ENCODE measurements at places on chromosomes 12 and 14.

DNA sequence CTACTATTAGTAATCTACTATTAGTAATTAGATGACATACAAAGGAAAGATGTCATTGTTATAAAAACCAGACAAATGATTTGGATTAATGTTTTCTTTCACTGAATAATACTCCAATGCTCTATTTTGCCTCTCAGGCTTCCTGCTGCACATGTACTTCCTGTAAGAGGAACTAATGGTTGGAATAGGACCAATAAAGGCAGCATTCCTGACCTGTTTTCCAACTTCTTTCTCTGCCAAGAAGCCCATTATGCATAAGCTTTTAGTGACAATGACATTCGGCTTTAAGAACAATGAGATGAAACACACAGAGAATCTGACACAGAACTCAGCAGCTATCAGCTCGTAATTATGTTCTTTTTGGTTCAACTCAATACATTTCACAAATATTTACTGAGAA, 5.2 kb upstream of the C12orf56 start:
- H3K27me3 ChIP-seq, result peaks cover 3% of the 10 kb centered on the region
- H3K27ac ChIP-seq, result no peak overlapping the region
- no peaks in the 10 kb centered on the region for H3K36me3 ChIP-seq
- no peak for DNase-seq
- H3K4me1 ChIP-seq, result peaks cover 1% of the 10 kb centered on the region

GRCh38 chr12:49263400-49263763, 1.5 kb upstream of the TUBA1C start:
- H3K4me3 ChIP-seq, result no peak overlapping the region
- DNase-seq, result no peak
- H3K27me3 ChIP-seq, result peaks cover 15% of the 10 kb centered on the region
- H3K4me1 ChIP-seq, result peaks cover 12% of the 10 kb centered on the region
- H3K27ac ChIP-seq, result no peak overlapping the region
- no peaks in the 10 kb centered on the region for H3K36me3 ChIP-seq

DNA sequence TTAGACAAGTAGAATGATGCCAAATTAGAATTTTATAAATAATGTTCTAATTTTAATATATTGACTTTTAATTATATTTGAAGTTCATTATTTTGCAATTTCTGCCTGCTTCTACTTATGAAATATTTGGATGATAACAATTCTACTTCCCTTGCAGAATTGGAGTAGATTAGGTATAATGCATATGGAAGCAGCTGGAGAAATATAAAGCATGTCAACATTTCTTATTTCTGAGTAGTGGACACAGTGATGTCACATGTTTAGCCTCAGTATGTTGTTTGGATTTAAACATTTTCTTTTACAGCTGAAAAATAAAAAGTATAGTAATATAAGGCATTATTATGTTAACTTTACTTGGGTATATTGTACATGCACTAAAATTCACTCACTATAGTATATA, 344.2 kb upstream of the E2F7 start:
- H3K4me1 ChIP-seq, result no peaks in the 10 kb centered on the region

GRCh38 chr14:61268812-61269211, 12.3 kb downstream of the TMEM30B start:
- peaks cover 8% of the 10 kb centered on the region for H3K4me1 ChIP-seq
- peaks cover 14% of the 10 kb centered on the region for H3K27me3 ChIP-seq
- no peak overlapping the region for H3K27ac ChIP-seq

DNA sequence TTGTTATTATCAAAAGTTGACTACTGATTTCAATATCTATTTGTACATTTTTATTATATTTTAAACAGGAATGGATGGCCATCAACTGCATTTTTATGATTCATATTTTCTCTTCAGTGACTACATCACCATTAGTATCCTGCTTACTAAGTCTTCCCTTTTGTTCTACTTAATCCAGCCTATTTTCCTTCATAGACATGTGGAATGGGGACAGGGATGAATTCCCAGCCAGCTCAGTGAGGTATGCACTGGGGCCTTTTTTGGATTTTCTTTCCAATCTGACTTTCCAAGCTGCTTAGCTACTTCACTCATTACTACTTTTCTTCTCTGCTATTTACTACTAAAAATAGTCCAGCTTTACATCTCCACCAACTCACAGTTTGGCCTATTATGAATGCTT, 38.4 kb downstream of the AKAP6 start:
- peak overlapping the region; percentile 44 for H3K27ac ChIP-seq
- no peak overlapping the region for H3K4me3 ChIP-seq
- no peaks in the 10 kb centered on the region for H3K27me3 ChIP-seq
- no peaks in the 10 kb centered on the region for H3K36me3 ChIP-seq
- no peak for DNase-seq
- peaks cover 11% of the 10 kb centered on the region for H3K4me1 ChIP-seq
